H9 (cell line): ENCODE measurements at places on chromosomes 4 and X.
A peak's percentile ranks its signal among the peaks of the same experiment; 100 is the strongest.

- DNase-seq = no peak
Observed at GRCh38 chr4:18734405-18734804, 712.9 kb upstream of the LCORL start.

DNA sequence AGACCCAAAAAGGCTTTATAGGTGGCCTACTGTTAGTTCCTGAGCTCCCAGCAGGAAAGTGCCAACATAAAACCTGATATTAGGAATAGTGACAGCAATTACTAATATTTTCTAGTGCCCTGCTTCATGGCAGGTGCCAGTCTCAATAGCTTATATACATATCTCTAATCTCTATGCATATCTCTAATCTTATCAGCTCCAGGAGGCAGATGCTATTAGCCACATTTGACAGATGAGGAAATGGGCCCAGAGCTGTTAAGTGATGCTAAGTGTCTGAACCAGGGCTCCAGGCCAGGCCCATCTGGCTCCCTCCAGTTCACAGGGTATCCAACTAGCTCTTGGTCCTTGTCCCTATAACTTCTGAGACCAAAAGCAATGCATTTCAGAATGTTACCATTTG is 142.5 kb downstream of the CHIC2 start:
- DNase-seq = no peak

DNA sequence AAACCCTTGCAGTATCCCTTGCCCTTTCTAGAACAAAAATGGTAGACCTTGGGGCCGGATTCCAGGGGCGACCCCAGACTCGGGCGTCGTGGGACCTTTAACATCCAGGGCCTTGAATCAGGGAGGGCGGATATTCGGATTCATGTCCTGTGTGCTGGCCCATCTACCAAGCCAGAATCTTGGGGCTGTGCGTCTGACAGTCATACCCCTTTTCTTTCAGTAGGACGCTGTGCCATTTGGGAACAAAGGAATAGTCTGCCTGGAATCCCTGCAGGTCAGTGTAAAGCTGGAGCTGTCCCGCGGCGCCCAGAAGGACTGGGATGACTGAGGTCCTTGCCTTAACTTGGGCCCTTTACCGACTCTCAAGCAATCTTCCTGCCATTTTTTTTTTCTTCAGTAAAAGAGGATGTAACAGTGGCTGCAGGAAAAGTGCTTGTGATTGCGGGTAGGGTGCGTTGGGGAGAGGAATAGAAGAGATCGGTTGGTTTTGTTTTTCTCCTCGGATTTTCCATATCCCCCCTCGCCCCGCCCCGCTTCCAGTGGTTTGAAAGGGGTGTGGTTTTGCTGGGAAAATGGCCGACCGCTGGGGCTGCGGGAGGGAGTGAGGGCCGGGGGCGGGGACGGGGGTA is 518 bp downstream of the ARMCX1 start:
- peak; percentile 41 for DNase-seq

DNA sequence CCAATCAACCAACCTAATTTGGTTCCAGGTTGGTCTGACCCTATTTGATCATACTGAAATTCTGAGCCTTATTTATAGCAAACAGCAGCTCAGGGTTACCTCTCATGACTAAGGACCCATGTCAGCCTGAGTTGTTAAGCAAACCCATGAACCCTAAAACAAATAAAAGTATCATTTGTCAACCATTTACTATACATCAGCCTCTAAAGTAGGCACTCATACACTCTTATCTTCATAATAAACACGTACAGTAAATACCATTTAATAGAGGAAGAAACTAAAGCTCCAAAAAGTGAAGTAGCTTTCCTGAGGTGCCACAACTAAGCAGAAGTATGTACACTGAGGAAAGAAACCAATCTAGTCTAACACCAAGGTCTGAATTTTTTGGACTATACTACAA is 25.2 kb downstream of the MANBA start:
- DNase-seq = no peak

GRCh38 chrX:13381514-13381913 is 61.7 kb upstream of the ATXN3L start:
- no peak for DNase-seq

GRCh38 chr4:155759372-155760252 is 791 bp downstream of the GUCY1B1 start:
- DNase-seq = peak; percentile 39

DNA sequence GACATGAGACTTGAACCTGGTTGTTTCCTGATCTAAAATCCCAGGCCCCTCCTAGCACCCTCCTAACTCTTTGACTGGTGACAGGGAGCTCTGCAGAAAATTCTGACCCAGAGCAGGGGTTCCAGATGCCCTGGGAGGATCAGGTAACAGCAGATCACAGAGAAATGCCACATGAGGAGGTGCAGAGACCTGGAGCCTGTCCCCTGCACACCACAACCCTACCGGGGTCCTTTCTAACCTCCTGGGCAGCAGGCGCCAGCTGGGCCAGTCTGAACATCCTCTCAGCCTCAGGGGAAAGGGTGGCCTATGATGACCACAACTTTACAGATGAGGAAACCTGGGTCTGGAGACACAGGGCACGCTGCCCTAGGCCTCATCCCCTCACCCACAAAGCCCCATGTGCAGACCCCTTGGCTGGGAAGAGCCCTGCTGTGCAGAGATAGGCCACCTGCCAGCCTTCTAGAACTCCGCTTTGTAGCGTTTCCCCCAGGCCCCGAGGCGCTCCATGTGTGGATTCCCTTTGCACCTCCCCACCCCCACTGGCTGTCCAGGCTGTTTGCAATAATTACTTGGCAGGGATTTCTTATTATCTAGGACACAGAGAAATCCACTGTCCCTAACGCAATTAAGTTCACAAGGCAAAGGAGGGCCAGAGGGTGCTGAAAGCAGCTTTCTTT is 36.5 kb downstream of the WDR1 start:
- DNase-seq = no peak

DNA sequence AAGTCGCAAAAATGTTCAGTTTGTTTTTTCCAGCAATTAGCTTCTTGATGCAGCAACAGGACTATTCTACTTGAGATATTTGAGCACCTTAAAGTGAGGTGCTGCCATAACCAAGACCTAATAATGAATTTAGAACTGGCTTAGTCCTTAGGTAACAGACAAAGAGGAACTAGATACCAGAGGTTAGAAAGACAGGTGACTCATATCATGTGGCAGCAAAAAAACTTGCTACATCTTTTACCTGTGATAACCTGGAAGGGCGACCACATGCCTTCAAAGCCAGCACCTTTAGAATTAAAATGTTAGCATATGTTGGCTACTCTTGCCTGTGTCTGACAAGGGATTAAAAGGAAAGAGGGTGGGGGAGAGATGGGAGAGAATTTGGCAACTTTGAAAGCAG is 90.4 kb downstream of the ARHGAP6 start:
- DNase-seq = no peak

DNA sequence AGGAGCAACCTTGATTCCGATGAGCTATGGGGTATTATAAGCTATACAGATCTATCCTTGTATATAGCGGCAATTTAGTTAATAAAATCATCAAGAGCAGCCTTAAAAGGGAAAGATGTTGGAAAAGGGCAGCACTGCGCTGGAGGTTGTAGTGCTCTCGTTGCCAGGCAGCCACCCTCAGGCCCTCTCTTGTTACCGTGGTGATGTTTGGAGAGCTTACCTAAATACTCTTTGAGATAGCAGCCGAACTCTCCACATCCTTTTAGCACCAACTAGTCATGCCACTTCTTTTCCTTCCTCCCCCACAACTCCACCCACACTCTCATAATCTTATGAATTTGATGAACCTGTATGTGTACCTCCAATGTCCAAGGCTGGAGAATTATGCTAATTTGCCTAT is 3.8 kb upstream of the RADX start:
- no peak for DNase-seq
